Urothelium cell line (cell line): ENCODE measurements at places on chromosomes 11 and 22.

- DNase-seq, result no peak
These were observed 36.9 kb downstream of the SLC22A9 start for GRCh38 chr11:63406458-63406857.

GRCh38 chr22:47344414-47344813 is 582.0 kb downstream of the TBC1D22A start:
- DNase-seq, result no peak

- no peak for DNase-seq
These were observed 6.8 kb upstream of the CAT start for GRCh38 chr11:34431979-34432378.

DNA sequence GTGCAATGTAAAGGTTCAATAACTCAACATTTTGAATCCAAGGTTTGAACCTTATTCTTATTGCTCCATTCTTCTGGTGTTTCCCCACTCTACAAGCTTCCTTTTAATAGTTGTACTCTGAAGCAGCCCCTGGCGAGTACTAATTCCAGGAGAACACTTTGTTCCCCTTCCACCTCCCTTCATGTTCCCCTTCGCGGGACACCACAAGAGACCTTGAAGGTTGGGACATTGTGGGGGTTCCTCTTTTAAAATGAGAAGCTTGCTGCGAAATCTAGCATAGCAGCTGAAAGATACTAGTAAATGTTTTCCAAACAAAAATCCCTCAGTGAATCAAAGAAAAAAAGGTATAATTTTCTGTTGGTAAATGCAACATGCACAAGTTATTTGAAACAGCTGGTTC is 626.3 kb upstream of the LRRC4C start:
- no peak for DNase-seq

DNA sequence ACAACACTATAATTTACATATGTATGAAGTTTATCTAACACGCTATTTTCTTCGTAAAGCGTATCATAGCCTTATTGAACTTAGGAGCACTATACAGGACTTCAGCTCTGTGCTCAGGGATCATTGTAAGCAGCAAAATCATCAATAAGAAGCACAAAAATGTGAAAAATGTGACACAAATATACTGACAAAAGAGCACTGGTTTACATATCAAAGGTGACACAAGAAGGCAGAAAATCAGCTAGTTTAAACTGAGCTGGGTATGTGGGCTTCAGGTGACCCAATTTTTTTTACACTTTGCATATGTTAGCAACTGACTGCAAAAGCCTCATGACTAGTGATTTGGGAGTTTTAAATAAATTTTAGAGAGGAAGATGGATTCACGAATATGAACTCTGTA is 215.2 kb upstream of the CHORDC1 start:
- DNase-seq, result no peak

GRCh38 chr11:83566950-83567349 is 280.8 kb upstream of the CCDC90B start:
- peak; percentile 56 for DNase-seq

- DNase-seq, result no peak
These were observed 29.9 kb downstream of the CCDC15 start for GRCh38 chr11:124983674-124984511.

GRCh38 chr11:19968860-19969259 is 191.4 kb downstream of the DBX1 start:
- DNase-seq, result no peak

GRCh38 chr22:29157759-29158535 is 47.7 kb upstream of the EMID1 start:
- DNase-seq, result no peak

GRCh38 chr22:41327124-41327523 is 25.8 kb downstream of the ZC3H7B start:
- no peak for DNase-seq

- no peak for DNase-seq
These were observed 14.4 kb downstream of the EMID1 start for GRCh38 chr22:29219881-29220670.

DNA sequence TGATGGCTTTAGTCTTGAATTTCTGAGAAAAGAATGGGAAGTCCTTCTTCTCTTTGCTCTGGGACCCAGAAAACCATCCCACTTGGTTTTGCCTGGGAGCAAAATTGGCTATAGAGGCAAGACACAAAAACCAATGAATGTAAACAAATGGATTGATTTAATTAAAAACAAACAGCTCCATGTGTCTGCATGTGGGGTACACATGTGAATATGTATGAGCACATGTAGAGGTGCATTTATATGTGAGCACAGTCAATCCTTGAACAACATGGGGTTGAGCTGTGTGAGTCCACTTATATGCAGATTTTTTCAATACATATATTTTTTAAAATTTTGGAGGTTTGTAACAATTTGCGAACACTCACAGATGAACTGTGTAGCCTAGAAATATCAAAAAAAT is 87.2 kb downstream of the CCDC81 start:
- DNase-seq, result no peak

DNA sequence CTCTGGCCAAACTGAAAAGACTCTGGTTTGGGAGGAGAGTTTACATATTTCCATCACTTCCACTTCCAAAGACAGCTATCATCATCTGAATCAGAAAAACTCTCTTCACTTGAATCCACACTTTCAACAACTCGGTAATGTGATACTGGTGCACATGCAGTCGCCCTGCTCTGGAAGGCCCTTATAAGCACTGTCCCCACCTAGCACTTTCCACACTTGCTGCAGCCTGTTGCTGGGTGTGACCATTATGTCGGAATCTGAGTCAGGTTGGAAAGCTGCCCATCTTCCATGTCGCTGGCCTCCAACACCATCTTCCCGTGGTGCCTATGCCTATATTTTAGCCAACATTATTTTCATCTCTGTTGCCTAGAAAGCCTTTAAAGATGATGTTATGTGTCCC is 1.1 kb upstream of the OR10A5 start:
- DNase-seq, result no peak

GRCh38 chr11:86070142-86071056 is 1.5 kb upstream of the PICALM start:
- DNase-seq, result no peak

GRCh38 chr11:121592708-121593107 is 139.9 kb upstream of the SORL1-AS1 start:
- no peak for DNase-seq

DNA sequence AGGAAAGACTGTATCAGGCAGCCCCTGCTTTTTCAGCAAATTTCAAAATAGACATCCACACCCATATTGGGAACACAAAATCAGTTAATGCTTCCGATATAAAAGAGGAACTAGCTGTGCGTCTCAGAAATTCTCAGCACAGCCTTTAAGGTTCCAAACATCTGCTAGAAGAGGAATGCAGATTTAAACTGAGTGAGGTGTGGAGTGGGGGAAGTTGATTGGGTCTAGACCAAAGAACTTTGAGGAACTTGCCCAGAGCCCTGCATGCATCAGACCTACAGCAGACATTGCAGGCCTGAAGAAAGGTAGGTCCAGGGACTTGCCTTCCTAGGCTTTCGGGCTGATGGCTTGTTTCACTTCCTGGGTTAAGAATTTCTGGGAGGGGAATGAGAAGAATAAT is at the start of gene MS4A4A:
TSS of gene MS4A4A (plus strand) at position 255 of the 400 bp plus-strand sequence. CDS start at position 265, 10 bp downstream.
- DNase-seq, result no peak

- no peak for DNase-seq
These were observed 16.3 kb upstream of the CLMP start for GRCh38 chr11:123211149-123211852.
